ENCODE measurements at places on chromosomes 2 and 18. TPM values are rescaled to one million over a fixed set of nuclear protein-coding genes. Genes with fewer than 3 reads are reported as not detected.

DNA sequence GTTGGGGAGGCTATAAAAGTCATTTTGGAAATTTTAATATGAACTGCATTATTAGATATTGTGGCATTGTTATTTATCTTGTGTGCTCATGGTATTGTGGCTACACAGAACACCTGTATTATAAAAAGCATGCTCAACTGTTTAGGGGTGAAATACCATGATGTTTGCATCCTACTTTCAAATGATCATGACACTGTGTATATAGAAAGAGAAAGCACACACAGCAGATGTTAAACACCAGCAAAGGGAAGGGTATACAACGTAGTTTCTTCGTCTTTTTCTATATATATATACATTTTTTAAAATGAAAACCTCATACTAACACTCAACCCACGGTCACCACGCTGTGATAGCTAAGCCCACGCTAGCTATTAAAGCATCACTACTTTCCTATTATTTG, 27.1 kb downstream of the STARD7 start:
- peaks cover 20% of the 10 kb centered on the region for H3K36me3 ChIP-seq
- H3K27ac ChIP-seq: no peak overlapping the region
- no peak overlapping the region for H3K4me3 ChIP-seq
- no peaks in the 10 kb centered on the region for H3K27me3 ChIP-seq
- DNase-seq: no peak
- H3K4me1 ChIP-seq: no peaks in the 10 kb centered on the region

DNA sequence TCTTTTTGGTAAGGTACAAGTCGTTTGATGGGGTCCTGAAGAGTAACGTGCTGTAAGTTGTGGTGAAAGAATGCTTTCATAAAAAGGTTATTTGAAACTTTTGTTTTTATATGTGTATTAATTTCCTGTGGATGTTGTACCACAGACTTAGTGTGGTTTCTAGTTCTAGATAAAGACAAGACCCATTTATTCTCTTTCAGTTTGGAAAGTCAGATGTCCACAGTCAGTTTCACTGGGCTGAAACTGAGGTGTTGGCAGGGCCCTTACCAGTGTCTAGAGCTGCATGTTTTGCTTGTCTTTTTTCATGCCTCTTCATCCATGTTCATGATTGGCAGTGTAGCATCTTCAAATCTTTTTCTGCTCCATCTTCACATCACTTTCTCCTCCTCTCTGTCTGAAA, 22.1 kb upstream of the DOCK10 start:
- no peaks in the 10 kb centered on the region for H3K27me3 ChIP-seq
- H3K36me3 ChIP-seq: no peaks in the 10 kb centered on the region
- H3K4me3 ChIP-seq: no peak overlapping the region
- no peak overlapping the region for H3K27ac ChIP-seq
- no peaks in the 10 kb centered on the region for H3K4me1 ChIP-seq

GRCh38 chr2:162308747-162309503, 9.6 kb downstream of the IFIH1 start:
- H3K4me3 ChIP-seq: no peak overlapping the region
- no peaks in the 10 kb centered on the region for H3K27me3 ChIP-seq
- no peaks in the 10 kb centered on the region for H3K4me1 ChIP-seq
- H3K27ac ChIP-seq: no peak overlapping the region

DNA sequence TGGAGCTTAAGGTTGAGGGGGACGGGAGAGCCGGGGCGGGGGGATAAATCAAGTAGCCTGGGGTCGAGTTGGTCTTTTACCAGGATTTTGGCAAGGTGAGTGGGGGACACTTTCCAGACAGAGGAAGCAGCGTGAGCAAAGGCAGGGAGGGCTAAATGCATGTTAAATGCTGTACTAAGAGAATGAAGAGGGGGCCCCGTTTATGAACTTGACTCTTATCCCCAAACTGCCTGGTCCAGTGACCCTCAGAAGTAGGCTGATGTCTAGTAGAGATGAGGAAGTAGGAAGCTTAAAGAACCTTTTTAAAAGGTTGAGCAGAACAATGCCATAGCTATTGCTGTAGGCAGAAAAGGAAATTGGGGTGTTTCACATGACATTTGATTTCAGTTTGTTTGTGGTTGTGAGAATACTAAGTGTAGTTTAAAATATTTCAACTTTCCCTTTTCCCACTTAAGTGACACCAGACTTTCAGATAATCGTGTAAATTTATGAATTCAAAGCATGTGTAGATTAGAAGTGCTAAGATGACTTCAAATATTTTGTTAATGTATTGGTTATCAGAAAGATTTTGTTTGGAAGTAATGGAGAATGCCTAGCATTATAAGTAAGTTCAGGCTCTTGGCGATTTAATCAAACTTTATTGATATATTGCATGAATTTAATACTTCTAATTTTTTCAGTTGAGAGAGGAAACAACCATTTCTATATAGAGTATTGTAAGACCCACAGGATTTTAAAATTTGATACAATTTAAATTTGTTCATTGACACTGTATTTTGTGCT, 1.8 kb downstream of the REL start:
- peak overlapping the region; percentile 43 for H3K27ac ChIP-seq
- H3K4me3 ChIP-seq: peak overlapping the region; percentile 87
- no peaks in the 10 kb centered on the region for H3K36me3 ChIP-seq
- DNase-seq: no peak

GRCh38 chr2:179588486-179589145, 272.8 kb downstream of the ZNF385B start:
- no peaks in the 10 kb centered on the region for H3K36me3 ChIP-seq
- DNase-seq: no peak
- H3K27me3 ChIP-seq: no peaks in the 10 kb centered on the region
- H3K4me1 ChIP-seq: no peaks in the 10 kb centered on the region
- no peak overlapping the region for H3K4me3 ChIP-seq
- no peak overlapping the region for H3K27ac ChIP-seq

DNA sequence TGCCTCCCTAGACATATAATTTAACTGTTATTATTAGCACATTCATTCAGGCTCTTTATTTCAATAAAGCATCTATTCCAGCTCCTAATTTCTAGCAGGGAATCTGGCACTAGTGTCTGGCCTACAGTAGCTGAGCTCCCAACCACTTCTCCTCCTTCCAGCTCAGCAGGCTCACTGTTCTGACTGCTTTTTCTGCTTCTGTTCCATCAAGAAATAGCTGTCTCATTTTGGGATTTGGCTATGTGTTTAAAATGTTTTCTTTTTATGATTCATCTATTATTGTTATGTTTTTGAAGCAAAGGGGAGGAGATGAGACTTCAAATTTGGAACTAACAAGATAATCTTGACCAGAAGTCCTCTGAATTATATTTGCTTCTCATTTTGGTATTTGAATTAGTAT, 172.7 kb upstream of the SMAD7 start:
- no peak overlapping the region for H3K27ac ChIP-seq
- DNase-seq: no peak
- no peaks in the 10 kb centered on the region for H3K36me3 ChIP-seq
- no peaks in the 10 kb centered on the region for H3K27me3 ChIP-seq

DNA sequence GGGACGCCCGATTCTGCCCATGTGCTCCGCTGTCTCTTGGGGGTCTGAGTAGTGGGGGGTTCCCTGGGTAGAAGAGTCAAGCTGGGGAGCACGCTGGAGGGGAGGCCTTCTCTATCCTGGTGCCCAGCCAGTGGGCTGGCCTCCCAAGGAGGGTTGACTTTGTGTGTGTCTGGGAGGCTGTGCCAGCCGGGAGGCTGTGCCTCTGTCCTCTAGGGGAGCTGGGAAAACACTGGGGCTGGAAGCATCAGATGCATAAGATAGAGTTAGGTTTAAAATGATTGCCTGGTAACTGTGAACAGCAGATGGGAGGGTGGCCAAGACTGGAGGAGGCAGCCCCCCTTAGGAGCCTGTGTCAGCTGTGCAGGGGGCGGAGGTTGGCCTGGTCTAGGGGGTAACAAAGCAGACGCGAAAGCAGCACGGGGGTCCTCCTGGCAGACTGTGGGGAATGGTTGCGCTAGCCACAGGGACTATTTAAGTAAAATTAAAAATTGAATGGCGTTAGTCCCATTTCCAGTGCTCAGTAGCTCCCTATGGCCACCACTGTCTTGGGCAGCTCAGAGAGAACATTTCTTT, 1.3 kb downstream of the ING5 start:
- H3K36me3 ChIP-seq: peaks cover 35% of the 10 kb centered on the region
- H3K4me3 ChIP-seq: peak overlapping the region; percentile 71
- peak; percentile 66 for DNase-seq

PARD6G gene
- 20.3 TPM for total RNA-seq

CYP27A1 gene
- 12.1 TPM for total RNA-seq

ALPI gene
- total RNA-seq: 0.20 TPM

INHBB gene
- 2.8 TPM for total RNA-seq
